Right lung (tissue), 10 donors: ENCODE measurements at places on chromosomes 16 and 17. TPM values are rescaled to one million over a fixed set of nuclear protein-coding genes. Genes with fewer than 3 reads are reported as not detected.

DNA sequence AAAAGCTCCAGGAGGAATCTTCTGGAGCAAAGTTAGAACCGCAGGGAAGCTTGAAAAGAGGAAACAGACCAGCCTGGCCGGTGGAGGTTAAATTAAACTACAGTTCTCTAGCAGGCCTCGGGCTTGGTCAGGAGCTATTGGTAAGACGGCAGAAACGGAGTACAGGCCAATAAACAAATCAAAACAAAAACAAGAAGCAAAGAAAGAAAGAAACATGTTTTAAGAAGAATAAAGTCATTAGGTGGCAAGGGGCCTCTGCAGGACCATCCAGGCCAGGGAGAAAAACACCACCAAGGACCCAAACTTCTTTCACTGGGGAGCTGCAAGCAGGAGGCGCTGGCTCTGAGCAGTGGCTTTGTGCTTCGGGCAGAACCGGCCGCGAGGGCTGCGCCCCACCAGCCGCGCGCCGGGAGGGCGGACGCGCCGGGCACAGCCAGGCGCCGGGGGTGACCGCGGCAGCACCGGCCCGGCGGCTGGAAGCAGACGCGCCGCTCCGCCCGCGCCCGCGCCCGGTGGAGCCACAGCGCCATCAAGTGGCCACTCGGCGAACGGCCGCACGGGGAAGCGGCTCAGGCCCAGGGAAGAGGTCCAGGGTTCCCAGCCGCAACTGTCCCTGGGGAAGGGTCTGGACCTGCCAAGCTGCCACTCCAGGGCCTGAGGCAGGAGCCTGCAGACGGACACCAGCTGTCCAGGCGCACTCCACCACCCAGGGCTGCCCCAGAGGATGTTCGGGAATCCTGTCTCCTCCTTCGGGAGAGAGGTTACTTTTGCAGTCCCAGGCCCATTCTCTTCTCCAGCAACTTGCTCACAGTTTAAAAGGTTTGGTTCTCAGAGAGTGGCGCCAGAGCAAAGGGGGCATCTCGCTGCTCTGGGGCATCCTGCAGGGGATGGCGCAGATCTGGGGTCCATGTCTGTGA lies 419.4 kb downstream of the SOX9 start:
- DNase-seq, result peak; percentile 71

GRCh38 chr17:35084987-35085386 lies 21.5 kb upstream of the RFFL start:
- no peak for DNase-seq

- no peak for DNase-seq
Observed at GRCh38 chr17:64387545-64388171, 3.0 kb downstream of the PECAM1 start.

- DNase-seq, result no peak
Observed at GRCh38 chr16:81437865-81438264, 6.7 kb upstream of the CMIP start.

- no peak for DNase-seq
Observed at GRCh38 chr16:28494121-28494851, at the start of gene APOBR. Gene APOBR (plus strand): TSS chr16:28494643. CDS start chr16:28494682, 39 bp downstream.

DNA sequence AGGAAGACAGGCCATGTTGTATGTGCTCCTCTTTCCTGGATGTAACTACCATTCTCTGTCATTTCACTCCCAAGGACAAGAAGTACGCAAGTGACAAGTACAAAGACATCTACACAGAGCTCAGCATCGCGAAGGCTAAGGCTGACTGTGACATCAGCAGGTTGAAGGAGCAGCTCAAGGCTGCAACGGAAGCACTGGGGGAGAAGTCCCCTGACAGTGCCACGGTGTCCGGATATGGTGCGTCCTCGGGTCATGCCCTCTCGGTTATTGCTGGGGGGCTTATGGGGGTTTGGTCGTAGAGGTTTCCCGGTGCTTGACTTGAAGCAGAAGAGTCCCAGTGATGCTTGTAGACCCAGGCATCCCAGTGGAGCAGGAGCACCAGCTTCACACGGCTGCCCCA lies 29.0 kb downstream of the PLD6 start:
- no peak for DNase-seq

Gene TMEM100
- 36.4 TPM for polyA plus RNA-seq
